Cardiac ventricle fibroblast (primary cell): ENCODE measurements at places on chromosomes 1 and 21. TPM values are rescaled to one million over a fixed set of nuclear protein-coding genes. Genes with fewer than 3 reads are reported as not detected.

IFNLR1 gene
- total RNA-seq: 0.05 TPM in 1 of 2 replicates, not detected in the other

CD53 gene
- not detected in 2 replicates for total RNA-seq

LCE1F gene
- total RNA-seq: not detected in 2 replicates

HSD11B1 gene
- total RNA-seq: 134 and 142 TPM in 2 replicates

HDAC1 gene
- 46.2 and 46.7 TPM in 2 replicates for total RNA-seq

TMEM82 gene
- total RNA-seq: not detected in 2 replicates

BRINP3 gene
- not detected in 2 replicates for total RNA-seq

CYYR1 gene
- 0.12 and 0.83 TPM in 2 replicates for total RNA-seq

SLFNL1 gene
- total RNA-seq: 0.12 and 0.15 TPM in 2 replicates

KIF26B gene
- total RNA-seq: 5.9 and 6.3 TPM in 2 replicates
